SK-N-MC (cell line): ENCODE measurements at places on chromosomes 11 and 22.

DNA sequence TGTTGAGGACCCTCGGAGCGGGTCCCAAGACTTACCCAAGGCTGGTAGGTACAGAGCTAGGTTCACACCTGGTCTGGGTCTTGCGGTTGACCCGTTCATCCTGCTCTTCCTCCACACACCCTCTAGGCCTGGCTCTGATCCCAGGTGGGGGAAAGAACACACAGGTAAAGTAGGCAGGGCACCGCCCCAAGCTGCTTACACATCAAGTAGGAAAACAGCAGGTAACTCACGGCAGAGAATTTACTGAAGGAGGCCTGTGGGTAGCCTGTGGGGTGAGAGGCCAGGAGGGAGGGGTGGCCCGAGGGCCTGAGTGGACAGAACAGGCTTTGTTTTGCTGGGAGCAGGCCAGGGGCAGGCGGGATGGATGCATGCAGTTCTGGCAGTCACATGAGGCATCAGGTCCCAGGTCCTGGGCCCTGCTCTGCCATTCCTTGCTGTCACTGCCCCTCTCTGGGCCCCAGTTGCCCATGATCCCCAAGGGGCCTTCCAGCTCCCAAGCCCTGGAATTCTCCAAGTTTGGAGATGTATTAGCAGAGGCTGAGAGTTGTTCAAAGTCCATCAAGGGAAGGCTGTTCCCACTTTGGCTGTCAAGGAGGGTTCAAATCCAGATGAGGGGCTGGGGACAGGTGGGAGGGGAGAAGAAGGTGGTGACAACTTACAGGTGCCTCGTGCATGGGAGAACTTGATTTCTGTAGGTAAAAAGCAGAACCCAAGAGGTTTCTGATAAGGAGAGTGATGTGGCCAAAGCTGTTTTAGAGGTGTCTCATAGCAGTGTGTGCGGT, 5.7 kb downstream of the TSKU start:
- no peak for DNase-seq

DNA sequence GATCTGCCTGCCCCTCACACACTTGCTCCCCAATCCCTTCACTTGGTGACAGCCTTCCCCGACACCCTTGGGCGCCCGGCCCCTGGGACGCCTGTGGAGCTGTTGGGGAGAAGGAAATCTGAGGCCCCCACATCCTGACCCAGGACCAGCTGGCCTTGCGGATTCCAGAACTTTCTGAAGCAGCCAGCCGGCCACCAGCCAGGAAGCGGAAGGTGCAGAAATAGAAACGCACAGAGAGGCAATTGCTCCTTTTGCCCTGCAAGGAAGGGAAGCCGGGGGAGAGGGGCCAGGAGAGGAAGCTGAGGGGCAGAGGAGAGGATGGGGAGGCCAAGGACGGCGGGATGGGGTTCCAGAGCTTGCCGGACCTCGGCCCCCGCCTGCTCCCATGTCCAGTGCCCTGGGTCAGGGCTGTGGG, 66.7 kb upstream of the LINC01488 start:
- DNase-seq = no peak

GRCh38 chr11:75022759-75023396, 34.1 kb downstream of the NEU3 start:
- peak; percentile 28 for DNase-seq

DNA sequence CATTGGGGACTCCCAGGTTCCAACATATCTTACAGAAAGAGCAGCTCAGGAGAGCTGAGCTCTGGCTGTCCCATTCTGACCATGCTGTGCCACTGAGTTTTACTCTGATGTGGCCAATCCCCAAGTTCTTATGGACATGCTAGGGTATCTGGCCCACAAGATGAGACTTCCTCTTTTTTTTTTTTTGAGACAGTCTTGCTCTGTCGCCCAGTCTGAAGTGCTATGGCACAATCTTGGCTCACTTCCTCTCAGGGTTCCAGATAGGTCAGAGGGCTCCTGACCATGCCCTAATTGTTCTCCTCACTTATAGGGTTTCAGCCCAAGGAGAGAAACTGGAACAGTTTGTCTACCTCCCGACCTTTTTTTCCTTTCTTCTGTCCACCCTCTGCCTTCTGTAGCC, 152.3 kb upstream of the CCDC90B start:
- DNase-seq = no peak

DNA sequence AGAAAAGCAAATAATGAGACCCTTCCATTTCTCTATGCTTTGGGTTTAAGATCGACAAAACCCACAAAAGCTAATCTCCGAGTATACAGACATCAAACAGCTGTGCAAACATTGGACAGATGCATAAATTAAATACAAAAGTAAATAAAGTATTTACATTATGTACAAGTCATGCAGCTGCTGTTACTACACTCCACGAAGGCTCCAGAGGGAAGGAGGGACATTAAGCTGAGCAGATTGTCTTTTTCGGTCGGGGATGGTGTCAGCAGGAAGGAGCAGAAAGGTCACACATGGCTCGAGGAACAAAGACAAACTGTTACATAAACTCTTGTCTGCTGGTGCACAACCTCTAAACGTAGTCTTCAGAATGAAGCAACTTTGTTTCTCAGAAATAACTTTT, 88.8 kb upstream of the BARX2 start:
- no peak for DNase-seq

DNA sequence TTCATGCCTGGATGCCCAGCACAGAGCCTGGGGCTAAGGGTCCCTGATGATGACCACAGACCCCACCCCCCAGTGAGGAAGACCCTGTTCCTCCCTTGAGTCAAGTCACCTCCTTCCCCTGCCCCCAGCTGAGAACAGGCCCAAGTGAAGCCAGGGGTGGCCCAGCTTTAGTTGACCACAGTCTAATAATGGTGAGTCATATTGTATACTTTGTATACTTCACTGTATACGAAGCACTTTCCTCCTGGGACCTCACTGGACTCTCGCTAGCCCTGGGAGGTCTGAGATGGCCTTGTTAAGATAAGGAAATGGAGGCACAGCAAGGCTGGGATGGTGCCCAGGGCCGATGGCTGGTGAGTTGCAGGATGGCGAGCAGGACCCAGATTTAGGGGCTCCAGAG, 3.7 kb upstream of the FLRT1 start:
- DNase-seq = no peak

GRCh38 chr22:27483095-27483785, 318.3 kb downstream of the MN1 start:
- no peak for DNase-seq

GRCh38 chr11:107139396-107139795, 121.1 kb upstream of the GUCY1A2 start:
- no peak for DNase-seq

GRCh38 chr22:29310065-29310862, 3.8 kb downstream of the GAS2L1 start:
- no peak for DNase-seq

GRCh38 chr22:36565686-36566085, 36.7 kb upstream of the EIF3D start:
- DNase-seq = no peak

GRCh38 chr11:63508009-63508408, 2.1 kb downstream of the LGALS12 start:
- DNase-seq = no peak

DNA sequence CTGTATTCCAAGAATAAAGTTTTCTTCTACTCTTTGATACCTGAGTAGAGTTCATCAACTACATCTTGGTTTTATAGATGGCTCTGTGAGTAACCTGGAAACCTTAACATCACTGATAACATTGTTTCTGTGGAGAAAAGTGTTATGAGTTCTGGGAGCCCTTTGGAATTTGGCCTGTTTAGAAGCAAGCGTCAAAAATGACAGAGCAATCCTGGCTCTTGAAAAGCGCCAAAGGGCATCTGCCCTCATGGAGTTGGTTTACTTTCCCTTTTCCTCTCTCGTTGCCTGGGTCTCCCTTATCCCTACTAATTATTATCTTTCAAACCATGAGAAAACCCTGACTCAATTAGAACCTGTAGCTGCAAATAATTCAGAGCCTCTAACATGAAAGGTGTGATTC, 140.1 kb downstream of the DBX1 start:
- DNase-seq = no peak

GRCh38 chr22:35430897-35431322, 31.0 kb downstream of the MCM5 start:
- no peak for DNase-seq

- no peak for DNase-seq
Measured at GRCh38 chr11:116400081-116400480, 372.7 kb downstream of the BUD13 start.

- DNase-seq = no peak
Measured at GRCh38 chr11:1864831-1865665, 12.2 kb downstream of the LSP1 start.

DNA sequence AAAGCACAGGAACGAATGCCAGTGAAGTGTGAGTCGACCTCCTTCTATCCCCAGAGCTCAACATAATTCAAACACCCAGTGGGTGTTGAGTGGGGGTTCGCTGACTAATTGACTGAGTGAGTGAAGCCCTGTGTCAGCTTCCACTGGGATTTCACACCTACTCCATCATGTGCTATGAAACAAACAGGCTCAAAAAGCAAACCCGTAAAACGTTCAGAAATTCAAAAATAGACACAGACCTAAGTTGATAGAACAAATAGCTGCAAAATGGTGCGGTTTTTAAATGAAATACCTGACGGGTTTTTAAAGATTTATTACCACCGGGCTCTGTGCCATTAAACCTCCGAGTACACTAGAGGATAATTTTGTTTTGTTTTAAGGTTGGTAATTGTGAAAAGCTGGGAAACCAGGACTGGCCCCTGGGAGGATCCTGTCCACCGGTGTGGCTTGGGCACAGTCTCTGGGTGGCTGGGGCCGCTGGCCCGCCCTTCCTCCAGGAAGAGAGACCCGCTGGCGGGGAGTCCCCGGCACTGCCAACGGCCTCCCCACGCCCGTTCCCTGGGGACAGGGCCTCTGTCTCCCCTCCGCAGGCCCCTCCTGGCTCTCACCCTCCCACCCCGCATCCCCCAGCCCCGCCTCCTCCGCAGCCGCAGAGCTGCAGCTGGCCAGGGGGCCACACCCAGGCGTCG, 13.6 kb downstream of the KCNJ5 start:
- DNase-seq = no peak

- DNase-seq = no peak
Measured at GRCh38 chr11:1571760-1572196, 293 bp downstream of the DUSP8 start.

DNA sequence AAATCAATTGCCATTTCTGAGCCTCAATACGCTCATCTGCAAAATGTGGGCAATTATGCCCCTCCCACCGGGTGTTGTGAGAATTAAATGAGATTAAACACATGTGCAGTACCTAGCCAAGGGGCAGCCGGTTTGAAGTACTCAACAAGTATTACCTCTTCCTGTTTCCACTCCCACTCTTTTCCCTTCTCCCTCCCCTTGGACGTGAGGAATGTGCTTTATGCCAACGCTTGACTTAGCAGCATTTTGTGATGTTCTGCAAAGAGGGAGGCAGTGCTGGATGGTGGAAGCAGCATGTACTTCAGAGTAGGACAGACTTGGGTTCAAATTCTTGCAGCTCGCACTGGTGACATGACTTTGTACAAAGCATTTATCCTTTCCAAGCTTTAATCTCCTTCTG, 306.0 kb downstream of the BUD13 start:
- DNase-seq = no peak

- DNase-seq = no peak
Measured at GRCh38 chr11:67571443-67571842, 12.2 kb upstream of the GSTP1 start.

- DNase-seq = no peak
Measured at GRCh38 chr11:95508219-95508890, 277.4 kb upstream of the SESN3 start.

DNA sequence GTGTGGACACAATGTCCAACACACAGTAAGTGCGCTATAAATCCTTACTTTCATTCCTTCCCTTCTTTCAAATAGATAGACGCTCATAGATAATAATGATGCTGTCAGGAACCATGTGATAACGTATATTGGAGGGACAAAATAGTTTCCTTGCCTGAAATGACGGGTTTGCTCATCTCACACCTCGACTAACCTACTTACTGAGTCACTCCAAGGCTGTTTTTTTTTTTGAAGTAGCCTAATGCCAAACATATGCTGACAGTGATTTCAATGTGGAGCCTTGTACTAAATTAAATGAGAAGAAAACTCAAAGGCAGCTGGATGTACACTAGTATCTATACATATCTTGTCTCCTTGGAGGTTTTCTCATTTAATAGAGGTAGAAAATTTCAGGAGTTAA, 400.5 kb downstream of the NELL1 start:
- DNase-seq = no peak

DNA sequence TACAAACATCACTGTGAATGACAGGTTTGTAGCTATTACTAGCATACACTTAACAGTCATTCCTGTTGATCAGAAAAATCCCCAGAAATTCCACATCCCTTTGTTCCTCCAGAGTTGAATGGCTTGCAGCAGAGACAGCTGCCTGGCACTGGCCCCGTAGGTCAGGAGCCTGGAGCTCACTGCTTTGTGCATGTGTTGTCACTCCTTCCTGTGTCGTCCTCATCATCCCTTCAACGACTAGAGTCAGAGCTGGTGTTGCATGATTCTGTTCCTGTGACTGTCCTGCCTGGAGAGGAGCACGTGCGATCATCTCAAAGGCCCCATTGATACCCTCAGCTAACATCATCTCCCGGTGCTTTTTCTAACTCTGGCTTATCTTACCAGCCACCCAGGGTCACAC, 58.3 kb downstream of the LDLRAD3 start:
- no peak for DNase-seq

GRCh38 chr11:29261831-29262230, 755.0 kb downstream of the KCNA4 start:
- DNase-seq = no peak

DNA sequence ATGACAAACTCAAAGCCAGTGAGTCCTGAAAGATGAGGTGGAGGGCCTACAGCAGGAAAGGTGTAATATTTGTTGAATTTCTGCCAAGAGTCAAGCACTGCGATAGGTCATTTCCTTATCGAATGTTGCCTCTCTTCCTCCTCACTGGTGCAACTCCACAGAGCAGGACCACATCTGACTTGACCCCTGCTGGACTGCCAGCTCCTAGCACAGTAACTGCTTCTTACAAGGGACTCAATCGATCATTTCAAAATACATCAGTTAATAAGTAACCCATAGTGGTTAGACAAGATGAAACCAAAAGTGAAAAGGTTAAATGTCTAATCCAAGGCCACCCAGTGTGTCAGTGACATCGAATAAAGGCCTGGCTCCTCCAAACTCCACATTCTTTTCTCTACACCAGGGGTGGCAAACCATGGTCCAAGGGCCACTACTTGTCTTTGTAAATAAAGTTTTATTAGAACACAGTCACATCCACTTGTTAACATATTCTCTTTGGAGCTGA, 98.5 kb upstream of the CSNK2A3 start:
- no peak for DNase-seq

GRCh38 chr22:45698094-45698493, 26.5 kb downstream of the ATXN10 start:
- DNase-seq = no peak

- no peak for DNase-seq
Measured at GRCh38 chr11:65416841-65417701, 5.5 kb upstream of the NEAT1 start.

DNA sequence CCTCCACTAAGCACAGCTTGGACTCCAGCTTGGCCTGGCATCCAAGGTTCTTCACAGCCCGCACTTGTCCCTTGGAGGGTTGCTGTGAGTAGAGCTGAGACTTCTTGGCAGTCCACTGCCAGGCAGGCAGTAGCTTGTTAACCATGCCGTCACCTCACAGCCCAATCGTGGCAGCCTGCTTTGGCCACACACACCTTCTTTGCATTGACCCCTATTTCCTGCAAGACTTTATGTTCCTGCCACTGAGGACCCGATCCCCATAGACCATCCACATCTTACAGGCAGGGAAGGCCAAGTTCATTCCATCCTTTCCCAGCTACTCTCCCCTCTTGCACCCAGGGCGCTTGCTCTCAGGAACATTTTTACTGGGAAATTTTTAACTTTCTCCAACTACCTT, 2.5 kb upstream of the PYGM start:
- DNase-seq = no peak
